ENCODE measurements at places on chromosomes 2 and 18.

GRCh38 chr2:84897773-84898172, 7.7 kb upstream of the TMSB10 start:
- DNase-seq = no peak

DNA sequence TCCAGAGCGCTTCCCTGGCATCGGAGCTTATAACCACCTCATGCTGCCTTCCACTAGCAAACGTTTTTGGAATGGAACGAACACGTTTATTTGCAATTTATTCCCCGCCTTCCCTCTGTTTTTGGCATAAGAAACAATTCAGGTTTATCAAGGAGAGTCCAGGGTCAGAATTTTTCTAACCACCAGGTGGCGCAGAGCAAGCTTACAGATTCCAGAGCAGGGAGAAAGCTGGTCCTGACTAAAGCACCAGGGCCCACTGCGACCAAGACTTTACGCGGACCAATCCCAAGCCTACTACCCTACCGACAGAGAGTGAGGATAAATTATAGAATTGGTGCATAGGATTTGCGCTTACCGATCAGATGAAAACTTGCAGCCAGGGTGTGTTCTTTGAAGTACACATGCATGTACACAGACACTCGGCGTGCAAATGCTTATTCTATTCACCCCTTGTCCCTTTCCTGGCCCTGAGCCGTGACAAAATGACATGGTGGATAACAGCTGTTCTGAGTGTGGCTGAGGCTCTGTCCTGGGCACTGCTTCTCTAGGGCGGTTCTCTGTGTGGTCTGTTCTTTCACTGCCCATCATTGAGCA, 34.7 kb downstream of the NAPG start:
- peak; percentile 65 for DNase-seq

DNA sequence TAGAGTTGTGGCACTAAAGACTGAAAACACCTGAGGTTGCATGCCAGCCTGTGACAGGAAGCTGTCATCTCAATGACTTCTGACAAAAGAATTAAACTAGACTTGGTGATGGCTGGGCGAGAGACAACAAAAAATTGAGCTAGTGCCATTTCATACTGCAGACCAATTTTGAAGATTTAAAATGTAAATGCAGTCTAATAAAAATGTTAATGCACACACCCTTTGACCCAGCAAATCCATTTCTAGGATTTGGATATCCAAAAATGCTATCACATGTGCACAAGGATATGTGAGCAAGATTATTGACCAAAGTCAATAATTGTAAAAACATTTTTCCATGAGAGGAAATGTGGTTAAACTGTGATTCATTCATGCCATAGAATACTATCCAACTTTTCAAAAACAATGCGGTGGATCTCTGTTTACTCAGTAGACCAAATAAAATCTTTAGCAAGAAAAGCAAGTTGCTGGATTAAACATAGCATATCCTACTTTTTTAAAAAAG, 5.6 kb downstream of the FBXO36 start:
- DNase-seq = no peak

DNA sequence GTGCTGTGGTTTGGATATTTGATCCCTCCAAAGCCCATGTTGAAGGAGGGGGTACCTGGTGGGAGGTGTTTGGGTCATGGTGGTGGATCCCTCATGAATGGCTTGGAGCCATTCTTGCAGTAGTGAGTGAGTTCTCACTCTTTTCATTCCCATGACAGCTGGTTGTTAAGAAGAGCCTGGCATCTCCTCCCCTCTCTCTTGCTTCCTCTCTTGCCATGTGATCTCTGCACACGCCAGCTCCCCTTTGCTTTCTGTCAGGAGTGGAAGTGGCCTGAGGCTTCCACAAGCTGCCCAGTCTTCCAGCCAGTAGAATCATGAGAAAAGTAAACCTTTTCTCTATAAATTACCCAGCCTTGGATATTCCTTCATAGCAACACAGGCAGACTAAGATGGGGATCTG, 8.6 kb downstream of the ADD2 start:
- DNase-seq = no peak

DNA sequence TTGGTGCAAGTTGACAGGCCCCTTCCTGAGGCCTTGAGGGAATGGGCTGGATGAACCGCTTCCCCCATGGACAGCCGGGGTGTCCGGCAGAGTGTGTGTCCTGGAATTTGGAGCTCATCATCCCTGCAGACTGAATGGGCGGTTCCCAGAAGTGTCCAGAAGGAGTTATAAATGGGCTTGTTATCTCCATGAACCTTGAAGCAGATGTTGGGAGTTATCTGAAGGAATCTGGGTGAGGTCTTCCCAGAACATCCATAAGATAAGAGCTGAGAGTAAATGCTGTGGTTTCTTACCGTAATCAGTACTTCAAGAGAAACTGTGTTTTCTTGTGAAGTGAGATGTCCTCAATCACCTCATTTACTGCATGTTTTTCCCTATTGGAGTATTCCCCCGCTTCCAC, 21.1 kb downstream of the PLB1 start:
- DNase-seq = no peak

DNA sequence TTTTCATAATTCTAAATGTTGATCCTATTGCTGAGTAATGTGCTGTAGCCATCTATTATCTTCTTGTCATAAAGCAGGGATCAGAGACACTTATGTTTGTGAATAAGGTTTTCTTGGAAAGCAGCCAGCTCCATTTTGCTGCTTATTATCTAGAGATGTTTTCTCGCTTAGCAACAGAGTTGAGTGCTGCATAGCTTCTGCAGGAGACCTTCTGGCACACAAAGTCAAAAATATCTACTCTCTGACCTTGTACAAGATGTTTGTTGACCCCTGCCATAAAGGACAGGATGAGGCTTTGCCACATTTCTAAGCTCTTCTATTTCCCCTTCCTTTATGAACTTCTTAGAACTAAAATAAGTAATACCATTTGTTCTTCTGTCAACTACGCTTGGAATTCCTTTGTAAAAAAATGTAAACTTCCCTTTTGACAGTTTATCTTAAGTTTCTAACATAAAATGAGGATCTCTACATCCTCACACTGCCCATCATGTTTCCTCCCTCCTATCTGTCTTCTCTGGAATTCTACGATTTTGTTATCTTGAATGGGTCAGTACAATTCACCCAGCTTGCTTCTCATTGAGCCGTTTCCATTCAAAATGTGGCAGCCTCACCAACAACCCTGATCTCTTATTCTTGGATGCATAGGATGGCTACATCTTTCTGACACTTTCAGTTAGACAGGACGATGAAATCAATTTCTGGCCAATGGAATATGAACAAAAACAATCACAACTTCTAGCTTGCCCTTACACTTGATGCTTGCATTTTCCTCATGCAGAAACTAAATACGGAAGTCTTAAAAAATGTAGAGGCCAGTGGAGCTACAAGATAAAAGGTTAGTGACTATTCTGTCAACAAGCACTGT, 1377.0 kb downstream of the SUCLG1 start:
- DNase-seq = no peak

DNA sequence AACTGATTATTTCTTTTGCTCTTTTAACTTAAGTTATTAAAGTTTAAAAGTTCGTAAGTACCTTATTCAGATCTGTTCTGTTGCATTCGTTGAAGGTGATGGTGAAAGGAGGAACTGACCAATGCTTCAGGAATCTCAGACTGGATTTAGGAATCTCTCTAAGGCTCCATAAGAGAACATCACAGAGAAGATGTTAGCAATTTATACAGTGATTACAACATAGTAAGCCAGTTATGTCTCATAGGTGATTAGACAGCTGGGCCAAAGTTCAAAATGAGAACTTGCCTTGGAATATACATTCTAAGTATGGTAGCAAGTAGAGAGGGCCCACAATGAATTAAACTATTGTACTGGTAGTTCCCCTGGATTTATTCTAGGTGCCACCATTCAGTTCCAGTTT, 3.2 kb downstream of the MARS2 start:
- no peak for DNase-seq

- no peak for DNase-seq
Observed at GRCh38 chr2:100446696-100447095, 23.6 kb upstream of the NMS start.

DNA sequence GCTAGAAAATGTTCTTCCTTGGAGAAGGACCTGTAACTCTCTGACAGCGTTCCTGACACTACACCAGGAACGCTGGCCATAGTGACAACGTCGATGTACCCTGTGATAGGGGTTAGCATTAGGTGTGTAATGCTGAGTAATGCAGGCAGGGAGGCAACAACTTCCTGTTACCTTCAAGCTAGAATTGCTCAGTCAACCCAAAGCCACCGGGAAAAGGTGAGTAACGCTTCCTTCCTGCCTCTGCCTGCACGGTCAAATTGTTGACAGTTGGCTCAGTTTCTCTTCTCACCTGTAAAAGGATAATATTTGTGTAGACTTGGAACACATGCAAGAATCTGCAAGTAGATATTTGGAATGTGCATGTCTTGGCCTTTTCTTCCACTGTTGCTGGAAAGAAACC, 12.7 kb downstream of the FAM110C start:
- DNase-seq = no peak

- DNase-seq = peak; percentile 58
Observed at GRCh38 chr2:143128681-143129580, at the start of gene ARHGAP15. ARHGAP15 (plus strand) TSS chr2:143129419.

- no peak for DNase-seq
Observed at GRCh38 chr18:75016025-75016717, 192.8 kb downstream of the PTGR3 start.

- DNase-seq = no peak
Observed at GRCh38 chr18:5720132-5720531, 175.2 kb downstream of the TMEM200C start.

GRCh38 chr2:120661551-120661950, 74.1 kb upstream of the GLI2 start:
- no peak for DNase-seq

DNA sequence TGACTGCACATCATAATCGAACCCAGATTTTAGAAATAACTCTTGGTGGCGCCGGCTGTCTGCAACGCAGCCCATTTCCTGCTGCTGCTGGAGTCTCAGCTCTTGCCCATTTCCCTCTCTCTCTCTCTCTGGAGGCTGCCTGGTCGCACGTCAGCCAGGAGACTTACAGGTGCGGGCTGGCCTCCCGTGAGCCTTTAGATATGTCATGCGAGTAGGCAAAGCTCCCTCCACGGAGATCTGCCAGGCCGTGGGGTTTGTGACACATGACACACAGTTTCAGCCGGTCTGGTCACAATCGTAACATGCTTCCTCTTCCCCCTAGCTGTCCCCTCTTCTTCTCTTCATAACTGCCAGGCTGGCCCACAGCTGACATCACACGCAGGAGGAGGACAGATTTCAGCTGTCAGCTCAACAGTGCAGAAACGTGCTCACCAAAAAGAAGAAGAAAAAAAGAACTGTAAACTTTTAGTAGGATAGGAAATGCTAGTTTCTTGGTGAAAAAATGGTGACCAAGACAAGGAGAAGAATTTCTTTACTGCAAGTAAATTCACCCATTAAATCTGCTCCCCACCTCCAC, 489.3 kb downstream of the ZNF516 start:
- no peak for DNase-seq

Data from hematopoietic multipotent progenitor cell treated with erythropoietin and hydrocortisone succinate and interleukin-3 and kit ligand, for 17 days (in vitro differentiated cells).